ENCODE measurements at places on chromosomes 11 and 22.

- DNase-seq: peak; percentile 42
Observed at GRCh38 chr11:100719362-100719761, 32.3 kb downstream of the ARHGAP42 start.

DNA sequence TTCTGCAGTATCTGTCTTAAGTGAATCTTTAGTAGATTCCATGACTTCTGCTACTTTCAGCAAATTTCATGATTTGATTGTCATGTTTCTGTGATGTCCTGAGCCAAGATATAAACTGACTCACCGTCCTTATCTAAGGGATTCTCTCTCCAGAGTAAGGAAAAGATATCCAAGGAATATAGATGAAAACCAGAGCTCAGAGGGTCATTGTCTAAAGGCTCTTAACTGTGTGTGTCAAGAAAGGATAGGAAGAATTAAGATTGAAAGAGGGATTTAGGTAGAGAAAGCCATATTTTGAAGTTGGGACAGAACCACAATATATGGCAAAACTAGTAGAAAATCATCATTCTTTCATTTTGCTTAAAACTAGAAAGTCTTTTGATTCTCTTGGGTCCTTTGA lies 50.7 kb downstream of the PPME1 start:
- DNase-seq: no peak

GRCh38 chr22:46507451-46508425 lies 29.7 kb downstream of the CELSR1 start:
- DNase-seq: no peak

- no peak for DNase-seq
Observed at GRCh38 chr11:74009675-74010305, 905 bp upstream of the UCP3 start.

DNA sequence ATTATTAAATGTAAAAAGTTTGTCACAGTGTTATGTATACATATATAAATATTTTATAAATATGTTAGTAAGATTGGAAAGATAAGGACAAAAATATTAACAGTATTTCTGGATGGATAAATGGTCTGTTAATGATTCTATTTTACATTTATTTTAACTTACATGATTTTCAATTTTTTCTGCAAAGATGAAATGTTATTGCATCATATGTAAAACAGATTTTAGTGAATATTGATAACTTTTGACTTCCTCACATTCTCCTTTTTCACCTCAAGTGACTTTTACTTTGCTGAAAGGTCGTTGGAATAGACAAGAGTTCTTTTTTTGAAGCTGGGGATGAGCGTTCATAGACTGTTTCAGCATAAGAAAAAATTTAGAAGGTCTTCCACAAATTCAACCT lies 1554.7 kb upstream of the TENM4 start:
- no peak for DNase-seq

GRCh38 chr11:27847496-27847895 lies 147.2 kb upstream of the BDNF start:
- DNase-seq: no peak

GRCh38 chr11:33358150-33358831 lies 101.1 kb downstream of the HIPK3 start:
- no peak for DNase-seq

GRCh38 chr22:30488121-30488520 lies 16.3 kb upstream of the SEC14L3 start:
- no peak for DNase-seq

Measured in anterior cingulate cortex (tissue), 58 donors.